Activated CD4-positive, alpha-beta T cell treated with anti-CD3 and anti-CD28 coated beads, Interleukin-2, amount 50 U/mL, for 24 hours (primary cell): ENCODE measurements at places on chromosomes 6 and 20.

- DNase-seq, result no peak
These were observed 80.1 kb upstream of the HDAC2 start for GRCh38 chr6:114051031-114051430.

GRCh38 chr6:30615219-30615957, 1.7 kb downstream of the PPP1R10 start:
- no peak for DNase-seq

DNA sequence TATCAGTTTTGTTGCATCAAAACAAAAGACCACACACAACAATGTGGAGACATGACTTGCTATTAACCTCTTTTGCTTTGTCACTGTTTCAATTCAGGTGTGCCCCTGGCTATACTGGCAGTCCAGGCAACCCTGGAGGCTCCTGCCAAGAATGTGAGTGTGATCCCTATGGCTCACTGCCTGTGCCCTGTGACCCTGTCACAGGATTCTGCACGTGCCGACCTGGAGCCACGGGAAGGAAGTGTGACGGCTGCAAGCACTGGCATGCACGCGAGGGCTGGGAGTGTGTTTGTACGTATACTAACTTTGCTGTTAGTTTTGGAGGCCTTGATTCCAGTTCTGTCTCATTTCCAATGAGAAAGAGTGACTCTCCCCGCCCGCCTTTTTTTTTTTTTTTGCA, 356.9 kb downstream of the ARHGAP18 start:
- DNase-seq, result no peak

- DNase-seq, result no peak
These were observed 128.3 kb downstream of the DST start for GRCh38 chr6:56514395-56514794.

- DNase-seq, result no peak
These were observed 148.9 kb downstream of the BCAS1 start for GRCh38 chr20:53921443-53921973.

- DNase-seq, result no peak
These were observed 12.4 kb upstream of the CCN5 start for GRCh38 chr20:44702776-44703175.

GRCh38 chr6:2917801-2918445, 14.8 kb upstream of the SERPINB9 start:
- no peak for DNase-seq
